ENCODE measurements at places on chromosomes 4 and X. TPM values are rescaled to one million over a fixed set of nuclear protein-coding genes. Genes with fewer than 3 reads are reported as not detected.

DNA sequence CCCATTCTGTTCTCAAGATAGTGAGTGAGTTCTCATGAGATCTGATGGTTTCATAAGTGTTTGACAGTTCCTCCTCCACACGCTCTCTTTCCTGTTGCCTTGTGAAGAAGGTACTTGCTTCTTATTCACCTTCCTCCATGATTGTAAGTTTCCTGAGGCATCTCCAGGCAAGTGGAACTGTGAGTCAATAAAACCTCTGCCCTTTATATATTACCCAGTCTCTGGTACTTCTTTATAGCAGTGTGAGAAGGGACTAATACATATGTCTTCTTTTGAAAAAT is 58.4 kb downstream of the CFAP299 start:
- H3K4me1 ChIP-seq = no peaks in the 10 kb centered on the region
- H3K27ac ChIP-seq = no peak overlapping the region
- no peaks in the 10 kb centered on the region for H3K27me3 ChIP-seq
- no peak for DNase-seq
- no peak overlapping the region for H3K4me3 ChIP-seq
- no peaks in the 10 kb centered on the region for H3K36me3 ChIP-seq

GRCh38 chr4:146453181-146453807 is 68.4 kb downstream of the SLC10A7 start:
- no peak for DNase-seq
- no peak overlapping the region for H3K4me3 ChIP-seq
- H3K27me3 ChIP-seq = no peaks in the 10 kb centered on the region

- no peaks in the 10 kb centered on the region for H3K36me3 ChIP-seq
- no peak for DNase-seq
- H3K4me1 ChIP-seq = no peaks in the 10 kb centered on the region
- no peak overlapping the region for H3K4me3 ChIP-seq
Observed at GRCh38 chr4:97185233-97185632, 958.0 kb downstream of the STPG2 start.

GRCh38 chrX:144601010-144601409 is 646.3 kb upstream of the SPANXN1 start:
- no peaks in the 10 kb centered on the region for H3K27me3 ChIP-seq
- H3K27ac ChIP-seq = no peak overlapping the region
- DNase-seq = no peak
- no peaks in the 10 kb centered on the region for H3K4me1 ChIP-seq
- H3K4me3 ChIP-seq = no peak overlapping the region

- no peaks in the 10 kb centered on the region for H3K36me3 ChIP-seq
- no peak overlapping the region for H3K4me3 ChIP-seq
- H3K4me1 ChIP-seq = no peaks in the 10 kb centered on the region
- no peaks in the 10 kb centered on the region for H3K27me3 ChIP-seq
- H3K27ac ChIP-seq = no peak overlapping the region
- no peak for DNase-seq
Observed at GRCh38 chr4:146763560-146763959, 124.9 kb downstream of the POU4F2 start.

- no peaks in the 10 kb centered on the region for H3K27me3 ChIP-seq
- peak; percentile 8 for DNase-seq
- H3K4me1 ChIP-seq = no peaks in the 10 kb centered on the region
- no peak overlapping the region for H3K27ac ChIP-seq
- no peak overlapping the region for H3K4me3 ChIP-seq
Observed at GRCh38 chrX:4547213-4547836, 833.9 kb upstream of the PRKX start.

DNA sequence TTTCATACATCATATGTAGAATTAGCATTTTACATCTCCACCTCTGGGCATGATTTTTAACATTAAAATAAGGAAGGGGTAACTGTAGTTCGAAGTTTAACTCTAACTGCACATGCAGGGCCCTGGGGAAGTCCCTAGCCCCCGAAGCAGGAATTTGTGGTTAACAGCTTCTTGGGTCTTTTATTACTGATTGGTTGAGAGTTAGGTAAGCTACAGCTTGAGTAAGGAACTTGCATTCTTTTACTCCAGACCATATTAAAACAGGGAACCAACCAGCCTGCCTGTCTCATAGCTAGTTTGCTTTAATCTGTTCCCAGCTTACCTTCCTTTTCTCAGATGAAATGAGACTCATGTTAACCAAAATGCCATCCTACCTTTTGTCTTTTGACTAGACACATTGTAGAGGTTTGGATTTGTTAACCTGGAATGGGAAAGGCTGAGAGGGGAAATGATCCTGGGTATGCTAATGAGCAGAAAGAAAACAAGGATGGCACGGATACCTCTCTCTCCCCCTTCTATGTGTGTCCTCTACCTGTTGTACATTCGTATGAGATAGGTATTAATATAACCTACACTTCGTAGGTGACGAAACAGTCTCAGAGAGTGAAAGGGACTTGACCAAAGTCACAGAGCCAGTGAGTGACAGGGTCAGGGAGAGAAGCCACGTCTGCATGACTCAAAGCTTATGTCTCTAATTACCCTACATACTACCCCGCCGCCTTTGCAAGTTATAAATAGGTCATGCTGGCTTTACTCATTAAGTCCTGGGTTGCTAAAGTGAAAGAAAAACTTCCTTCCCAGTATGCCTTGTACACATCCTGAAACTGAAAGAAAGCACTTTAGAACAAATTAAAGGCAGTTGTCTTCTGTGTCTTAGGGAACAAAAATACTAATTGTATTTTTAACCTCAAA is 119.5 kb upstream of the AFF2 start:
- H3K36me3 ChIP-seq = no peaks in the 10 kb centered on the region
- H3K4me1 ChIP-seq = no peaks in the 10 kb centered on the region
- no peak overlapping the region for H3K27ac ChIP-seq
- H3K4me3 ChIP-seq = no peak overlapping the region
- no peaks in the 10 kb centered on the region for H3K27me3 ChIP-seq

GRCh38 chrX:103780336-103781061 is 3.9 kb downstream of the PLP1 start:
- no peak for DNase-seq
- H3K36me3 ChIP-seq = no peaks in the 10 kb centered on the region
- H3K27me3 ChIP-seq = no peaks in the 10 kb centered on the region
- no peaks in the 10 kb centered on the region for H3K4me1 ChIP-seq

DNA sequence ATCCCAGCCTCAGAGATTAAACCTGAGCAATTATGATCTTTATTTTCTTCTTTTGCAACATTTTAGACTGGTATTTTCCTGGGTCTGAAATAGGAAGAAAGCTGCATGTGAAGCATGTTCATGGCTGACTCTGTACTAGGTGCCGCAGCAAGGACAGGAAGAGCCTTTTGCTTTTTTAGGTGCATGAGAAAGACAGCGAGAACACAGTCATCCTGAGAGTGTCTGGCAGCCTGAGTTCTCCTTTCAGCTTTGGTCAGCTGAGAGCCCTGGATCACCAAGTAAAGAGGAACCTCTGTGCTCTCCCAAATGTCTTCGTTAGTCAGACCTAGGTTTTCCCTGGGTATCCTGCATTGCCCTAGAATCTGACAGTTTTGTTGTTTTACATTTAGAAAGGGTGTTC is 29.8 kb downstream of the FAM149A start:
- no peak for DNase-seq
- H3K27me3 ChIP-seq = peaks cover 8% of the 10 kb centered on the region
- no peak overlapping the region for H3K27ac ChIP-seq
- no peaks in the 10 kb centered on the region for H3K4me1 ChIP-seq
- H3K36me3 ChIP-seq = no peaks in the 10 kb centered on the region
- H3K4me3 ChIP-seq = no peak overlapping the region

GRCh38 chrX:126985027-126985426 is 165.5 kb downstream of the PRR32 start:
- no peaks in the 10 kb centered on the region for H3K27me3 ChIP-seq
- DNase-seq = no peak
- H3K36me3 ChIP-seq = no peaks in the 10 kb centered on the region
- no peaks in the 10 kb centered on the region for H3K4me1 ChIP-seq

DNA sequence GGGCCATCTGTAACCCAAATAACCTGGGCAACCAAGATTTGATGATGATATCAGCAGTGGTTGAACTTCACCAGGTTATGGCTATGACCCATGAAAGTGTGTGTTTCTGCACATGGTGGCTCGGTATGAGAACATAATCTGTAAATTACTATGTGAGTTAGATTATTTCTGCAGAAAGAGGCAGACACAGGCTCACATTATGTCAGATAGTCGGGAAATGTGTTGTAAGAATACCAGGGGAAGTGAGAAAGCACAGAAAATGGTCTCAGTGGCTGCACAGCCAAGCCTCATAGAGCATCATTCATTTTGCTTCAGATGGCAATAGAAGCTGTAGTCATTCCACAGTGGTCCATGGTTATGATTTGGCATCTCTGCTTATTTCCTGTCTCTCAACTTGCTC is 63.0 kb upstream of the RBPJ start:
- no peak for DNase-seq
- no peaks in the 10 kb centered on the region for H3K27me3 ChIP-seq
- no peak overlapping the region for H3K27ac ChIP-seq
- no peak overlapping the region for H3K4me3 ChIP-seq
- peaks cover 3% of the 10 kb centered on the region for H3K4me1 ChIP-seq

BMP3 gene
- polyA plus RNA-seq = not detected

FGG gene
- polyA plus RNA-seq = 1,037 TPM

GALNT7 gene
- polyA plus RNA-seq = 0.08 TPM

EREG gene
- polyA plus RNA-seq = 0.24 TPM

SYTL4 gene
- 0.22 TPM for polyA plus RNA-seq

LNX1 gene
- polyA plus RNA-seq = 0.49 TPM

NEUROG2 gene
- not detected for polyA plus RNA-seq

Data from HepG2 (cell line).